Stomach (tissue), 19 donors: ENCODE measurements at places on chromosomes 7 and 10. TPM values are rescaled to one million over a fixed set of nuclear protein-coding genes. Genes with fewer than 3 reads are reported as not detected.
A peak's percentile ranks its signal among the peaks of the same experiment; 100 is the strongest.

DNA sequence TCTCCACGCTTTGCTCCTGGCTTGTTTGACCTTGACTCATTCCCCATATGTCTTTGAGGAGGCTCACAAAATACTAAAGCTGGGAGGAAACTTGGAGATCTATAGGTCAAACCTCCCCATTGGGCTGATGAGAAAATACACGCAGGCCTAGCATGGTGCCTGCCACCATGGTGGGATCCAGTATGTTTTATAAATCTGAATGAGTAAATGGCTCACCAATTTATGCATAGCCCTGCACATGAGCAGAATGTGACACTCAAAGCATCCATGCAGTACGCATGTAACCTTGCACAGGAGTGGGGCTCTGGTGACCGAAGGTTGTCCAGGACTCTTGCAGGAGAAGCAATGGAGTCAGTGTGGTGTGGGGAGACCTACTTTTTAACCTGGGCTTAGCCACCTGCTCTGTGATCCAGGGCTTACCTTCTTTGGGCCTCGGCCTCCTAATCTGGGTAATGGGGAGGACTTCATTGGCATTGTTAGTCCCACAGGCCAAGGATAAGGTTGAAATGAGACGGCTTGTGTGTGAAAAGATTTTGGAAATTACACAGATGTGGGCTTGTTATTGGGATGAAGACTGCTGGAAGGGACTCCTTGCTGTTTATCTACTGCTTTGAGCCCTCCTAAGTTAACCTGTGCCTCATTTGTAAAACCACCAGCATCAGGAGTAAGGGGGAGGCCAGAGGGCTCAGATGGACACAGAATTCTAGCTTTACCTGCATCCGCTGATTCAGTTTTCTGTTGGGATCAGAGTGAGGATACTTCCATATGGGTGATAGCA, 58.4 kb downstream of the ADCYAP1R1 start:
- H3K4me3 ChIP-seq, result no peak overlapping the region
- H3K27me3 ChIP-seq, result no peaks in the 10 kb centered on the region
- no peak for DNase-seq
- no peaks in the 10 kb centered on the region for H3K4me1 ChIP-seq
- H3K36me3 ChIP-seq, result no peaks in the 10 kb centered on the region
- H3K27ac ChIP-seq, result no peak overlapping the region

Gene DIP2C
- 22.8 TPM for total RNA-seq

Gene ADK
- total RNA-seq, result 24.3 TPM

GRCh38 chr7:152312316-152312715, 123.5 kb downstream of the KMT2C start:
- H3K4me3 ChIP-seq, result no peak overlapping the region
- peaks cover 25% of the 10 kb centered on the region for H3K36me3 ChIP-seq
- no peak overlapping the region for H3K27ac ChIP-seq
- no peak for DNase-seq
- H3K4me1 ChIP-seq, result peaks cover 31% of the 10 kb centered on the region
- no peaks in the 10 kb centered on the region for H3K27me3 ChIP-seq

GRCh38 chr10:83848677-83849076, 290.6 kb upstream of the GHITM start:
- H3K36me3 ChIP-seq, result no peaks in the 10 kb centered on the region
- no peaks in the 10 kb centered on the region for H3K27me3 ChIP-seq
- DNase-seq, result no peak
- no peak overlapping the region for H3K4me3 ChIP-seq
- no peak overlapping the region for H3K27ac ChIP-seq

Gene SRRM3
- 5.1 TPM for total RNA-seq

DNA sequence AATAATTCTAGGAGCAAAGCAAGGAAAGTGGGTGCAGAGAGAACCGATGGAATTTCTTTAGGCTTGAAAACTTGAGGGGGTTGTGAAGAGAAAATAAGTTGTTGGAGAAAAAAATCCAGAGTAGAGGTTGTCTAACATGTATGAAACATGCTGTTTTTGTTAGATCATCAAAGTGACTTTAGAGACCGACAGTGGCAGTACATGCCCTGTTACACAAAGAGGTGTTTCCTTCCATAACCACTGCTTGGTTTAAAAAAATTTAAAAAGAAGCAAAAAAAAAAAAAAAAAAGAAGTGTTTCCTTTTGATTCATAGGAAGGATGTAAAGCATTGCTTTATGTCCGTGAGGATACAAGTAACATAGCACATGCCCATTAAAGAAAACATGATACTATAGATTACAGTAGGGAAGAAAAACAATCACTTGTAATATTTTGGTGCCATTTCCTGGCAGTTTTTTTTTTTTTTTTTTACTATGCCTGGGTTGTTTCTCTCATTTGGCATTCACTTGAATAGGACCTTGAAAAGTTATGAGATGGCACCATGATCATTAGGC, 6.1 kb downstream of the ENTPD1 start:
- H3K4me1 ChIP-seq, result peaks cover 9% of the 10 kb centered on the region
- no peak overlapping the region for H3K4me3 ChIP-seq
- H3K36me3 ChIP-seq, result no peaks in the 10 kb centered on the region
- H3K27me3 ChIP-seq, result no peaks in the 10 kb centered on the region

GRCh38 chr7:91537260-91538152, 273.3 kb downstream of the FZD1 start:
- no peaks in the 10 kb centered on the region for H3K4me1 ChIP-seq
- H3K27me3 ChIP-seq, result no peaks in the 10 kb centered on the region
- no peak overlapping the region for H3K4me3 ChIP-seq
- no peaks in the 10 kb centered on the region for H3K36me3 ChIP-seq
- H3K27ac ChIP-seq, result no peak overlapping the region

Gene NFE2L3
- 7.7 TPM for total RNA-seq

DNA sequence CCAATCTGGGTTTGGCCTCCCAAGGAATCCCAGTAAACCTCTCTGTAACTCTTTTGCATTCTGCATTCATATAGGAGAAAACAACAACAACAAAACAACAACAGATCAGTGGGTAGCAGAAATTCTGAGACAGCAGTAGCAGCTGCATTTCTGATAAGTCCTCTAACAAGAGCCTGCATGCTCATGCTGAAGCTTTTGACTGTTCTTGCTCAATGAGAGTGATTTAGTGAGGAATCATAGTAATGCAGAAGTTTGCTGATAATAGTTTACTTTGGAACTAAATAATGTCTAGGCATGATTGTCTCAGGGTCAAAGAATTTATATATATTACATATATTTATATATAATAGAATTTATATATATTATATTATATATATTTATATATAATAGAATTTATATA, 35.2 kb downstream of the BMPER start:
- H3K36me3 ChIP-seq, result peaks cover 21% of the 10 kb centered on the region
- H3K27me3 ChIP-seq, result no peaks in the 10 kb centered on the region
- no peaks in the 10 kb centered on the region for H3K4me1 ChIP-seq
- no peak overlapping the region for H3K4me3 ChIP-seq

Gene PLAU
- total RNA-seq, result not detected

GRCh38 chr10:70668454-70668970, 3.8 kb upstream of the ADAMTS14 start:
- no peak overlapping the region for H3K4me3 ChIP-seq
- DNase-seq, result no peak
- peaks cover 23% of the 10 kb centered on the region for H3K27me3 ChIP-seq
- no peak overlapping the region for H3K27ac ChIP-seq
- no peaks in the 10 kb centered on the region for H3K4me1 ChIP-seq

DNA sequence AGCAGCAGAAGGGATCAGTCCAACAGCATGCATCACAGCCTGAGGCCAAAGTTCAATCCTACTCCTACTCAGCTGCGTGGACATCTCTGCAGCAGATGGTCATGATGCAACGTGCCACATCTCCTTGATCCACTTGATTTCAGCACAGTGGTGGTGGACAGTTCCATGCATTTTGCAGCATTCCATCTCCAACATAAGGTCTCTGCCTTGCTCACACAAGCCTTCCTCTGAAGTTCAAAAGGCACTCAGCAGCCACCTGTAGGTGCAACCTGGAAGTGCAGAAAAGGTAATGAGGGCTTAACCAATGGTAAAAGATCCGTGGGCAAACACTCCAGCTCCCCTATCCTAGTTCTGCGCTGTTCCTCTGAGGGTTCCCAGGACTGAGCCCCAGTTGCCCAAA, 57.5 kb upstream of the CHCHD3 start:
- H3K4me3 ChIP-seq, result no peak overlapping the region
- DNase-seq, result peak; percentile 70
- H3K4me1 ChIP-seq, result no peaks in the 10 kb centered on the region
- no peak overlapping the region for H3K27ac ChIP-seq
- H3K27me3 ChIP-seq, result peaks cover 7% of the 10 kb centered on the region
- H3K36me3 ChIP-seq, result no peaks in the 10 kb centered on the region

GRCh38 chr10:17432723-17433122, 21.7 kb downstream of the ST8SIA6 start:
- H3K27me3 ChIP-seq, result peaks cover 5% of the 10 kb centered on the region
- H3K4me1 ChIP-seq, result peaks cover 8% of the 10 kb centered on the region
- H3K36me3 ChIP-seq, result no peaks in the 10 kb centered on the region

Gene SPACDR
- not detected for total RNA-seq

DNA sequence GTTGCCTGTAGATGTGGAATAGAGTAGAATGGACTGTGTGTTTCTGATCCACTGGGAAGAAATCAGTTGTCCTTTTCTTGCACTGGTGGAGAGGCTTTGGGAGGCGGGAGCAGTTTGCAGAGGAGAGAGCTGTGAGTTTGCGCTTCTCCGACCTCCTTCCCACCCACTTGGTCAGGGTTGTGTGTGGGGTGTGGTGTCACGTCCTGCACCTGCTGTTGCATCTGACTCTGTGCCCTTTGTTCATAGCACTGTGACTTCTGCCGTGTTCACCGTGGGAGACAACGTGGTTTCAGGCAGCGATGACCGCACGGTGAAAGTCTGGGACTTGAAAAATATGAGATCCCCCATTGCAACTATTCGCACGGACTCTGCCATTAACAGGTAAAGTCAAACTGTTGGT, 67.8 kb downstream of the WDR37 start:
- H3K36me3 ChIP-seq, result peaks cover 51% of the 10 kb centered on the region
- no peaks in the 10 kb centered on the region for H3K27me3 ChIP-seq
- no peaks in the 10 kb centered on the region for H3K4me1 ChIP-seq
- no peak overlapping the region for H3K4me3 ChIP-seq

DNA sequence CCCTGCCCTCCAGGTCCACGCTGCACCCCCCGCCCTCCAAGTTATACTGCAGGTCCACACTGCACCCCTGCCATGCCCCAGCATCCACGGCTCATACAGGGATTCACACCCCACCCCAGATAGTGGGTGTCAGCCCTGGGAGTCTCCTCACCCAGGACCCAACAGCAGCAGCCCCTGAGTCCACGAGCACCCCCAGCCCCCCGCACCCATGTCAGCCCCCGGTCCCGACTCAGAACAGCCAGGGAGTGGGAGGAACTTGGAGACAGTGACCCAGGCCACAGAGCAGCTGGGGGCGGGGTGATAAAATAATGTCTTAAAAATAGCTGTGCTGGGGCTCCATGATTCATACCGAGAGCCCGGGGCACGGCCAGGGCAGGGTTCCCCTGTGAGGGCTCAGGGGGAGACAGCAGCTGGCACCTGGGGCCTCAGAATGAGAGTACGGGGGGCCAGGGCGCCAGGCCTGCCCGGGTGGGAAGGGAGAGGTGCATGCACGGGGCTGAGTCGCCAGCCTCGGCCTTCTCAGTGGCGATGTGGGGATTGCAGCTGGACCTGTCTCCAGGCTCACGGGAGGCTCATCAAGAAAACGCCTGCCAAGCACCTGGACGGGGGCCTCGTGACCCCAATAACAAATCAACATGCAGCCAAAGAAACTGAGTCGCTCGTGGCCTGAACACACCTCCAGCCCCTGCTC, 29.8 kb downstream of the ADAP1 start:
- H3K4me3 ChIP-seq, result no peak overlapping the region
- H3K4me1 ChIP-seq, result peaks cover 3% of the 10 kb centered on the region
- peak overlapping the region; percentile 24 for H3K27ac ChIP-seq
